Activated T-cell treated with anti-CD3 and anti-CD28 coated beads, Interleukin-2, amount 50 U/mL, for 72 hours (primary cell): ENCODE measurements at places on chromosomes 2 and 18. TPM values are rescaled to one million over a fixed set of nuclear protein-coding genes. Genes with fewer than 3 reads are reported as not detected.

DNA sequence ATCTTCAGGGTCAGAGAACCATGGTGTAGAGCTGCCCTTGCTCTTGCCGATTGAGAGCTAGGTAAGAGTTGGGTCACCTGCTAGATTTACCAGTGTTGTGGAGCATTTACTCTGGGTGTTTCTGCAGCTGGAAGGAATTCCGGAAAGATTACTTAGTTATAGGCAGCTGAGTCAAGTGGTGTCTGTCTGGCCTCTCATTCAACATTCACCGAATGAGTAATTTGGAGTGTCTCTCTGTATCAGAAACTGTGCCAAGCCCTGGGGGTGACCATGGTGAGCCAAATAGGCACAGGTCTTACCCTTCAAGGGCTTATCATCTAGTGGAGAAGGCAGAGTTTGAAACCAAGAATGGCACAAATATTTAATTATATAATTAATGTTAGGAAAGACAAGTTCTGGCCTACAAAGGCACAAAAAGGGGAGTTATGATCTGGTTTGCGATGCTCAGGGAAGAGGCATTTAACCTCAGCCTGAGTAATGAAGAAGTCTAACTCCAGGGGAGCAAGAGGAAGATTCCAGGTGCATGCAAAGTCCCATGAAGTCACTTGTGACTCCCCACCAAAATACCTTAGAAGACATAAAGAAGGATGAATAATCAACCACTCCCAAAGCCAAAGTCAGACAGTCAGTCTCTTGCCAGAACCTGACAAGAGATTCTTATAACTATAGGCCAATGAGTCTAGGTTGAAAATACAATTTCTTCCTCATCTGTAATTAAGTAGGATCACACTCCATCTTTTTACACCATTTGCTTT is 12.5 kb downstream of the SETBP1 start:
- peaks cover 59% of the 10 kb centered on the region for H3K27me3 ChIP-seq
- no peak for DNase-seq
- H3K4me1 ChIP-seq = peaks cover 2% of the 10 kb centered on the region
- no peaks in the 10 kb centered on the region for H3K36me3 ChIP-seq
- H3K4me3 ChIP-seq = no peak overlapping the region

DNA sequence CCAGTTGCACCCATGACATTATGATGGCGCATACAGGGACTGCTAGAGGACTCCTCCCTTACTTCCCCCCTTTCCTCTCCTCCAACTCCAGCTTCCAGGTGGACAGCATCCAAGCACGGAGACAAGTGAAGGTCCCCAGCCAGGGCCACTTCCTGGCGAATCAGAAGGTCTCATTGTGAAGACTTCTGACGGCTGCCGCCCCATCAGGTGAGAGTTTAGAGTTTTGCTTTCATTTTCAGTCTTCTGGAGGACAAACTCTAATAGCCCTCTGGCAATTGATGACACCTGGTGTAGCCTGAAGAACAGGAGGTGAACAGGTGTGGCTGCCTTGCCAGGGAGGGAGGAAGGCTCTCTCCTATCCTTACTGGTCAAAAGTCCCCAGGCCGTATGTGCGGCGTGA is 77.3 kb upstream of the KCNH7 start:
- H3K4me1 ChIP-seq = no peaks in the 10 kb centered on the region
- H3K27ac ChIP-seq = no peak overlapping the region
- H3K4me3 ChIP-seq = no peak overlapping the region
- H3K36me3 ChIP-seq = no peaks in the 10 kb centered on the region

GRCh38 chr2:236642584-236643291 is 73.1 kb downstream of the ACKR3 start:
- H3K27me3 ChIP-seq = peaks cover 35% of the 10 kb centered on the region
- H3K4me3 ChIP-seq = no peak overlapping the region
- no peak overlapping the region for H3K27ac ChIP-seq
- DNase-seq = no peak
- no peaks in the 10 kb centered on the region for H3K4me1 ChIP-seq
- H3K36me3 ChIP-seq = no peaks in the 10 kb centered on the region

DNA sequence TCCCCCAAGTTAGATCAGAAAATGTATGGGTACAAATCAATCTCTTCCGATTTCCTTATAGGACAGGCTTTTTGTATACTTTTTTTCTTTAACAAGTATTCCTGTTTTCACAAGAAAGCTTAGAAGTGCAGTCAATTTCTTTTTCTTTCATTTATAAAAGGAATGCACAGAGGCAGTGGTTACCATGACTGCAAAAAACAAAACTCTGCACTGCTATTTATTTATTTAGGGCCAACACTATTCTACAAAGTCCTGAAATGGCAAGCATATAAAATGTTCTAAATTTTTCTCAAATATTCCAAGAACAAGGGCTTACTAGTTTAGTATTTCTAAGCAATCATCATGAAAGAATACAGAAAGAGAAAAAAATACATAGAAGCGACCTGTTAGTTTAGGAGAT is 22.2 kb downstream of the ATAD2B start:
- H3K36me3 ChIP-seq = no peaks in the 10 kb centered on the region
- no peak for DNase-seq
- H3K27ac ChIP-seq = no peak overlapping the region
- peaks cover 23% of the 10 kb centered on the region for H3K4me1 ChIP-seq

DNA sequence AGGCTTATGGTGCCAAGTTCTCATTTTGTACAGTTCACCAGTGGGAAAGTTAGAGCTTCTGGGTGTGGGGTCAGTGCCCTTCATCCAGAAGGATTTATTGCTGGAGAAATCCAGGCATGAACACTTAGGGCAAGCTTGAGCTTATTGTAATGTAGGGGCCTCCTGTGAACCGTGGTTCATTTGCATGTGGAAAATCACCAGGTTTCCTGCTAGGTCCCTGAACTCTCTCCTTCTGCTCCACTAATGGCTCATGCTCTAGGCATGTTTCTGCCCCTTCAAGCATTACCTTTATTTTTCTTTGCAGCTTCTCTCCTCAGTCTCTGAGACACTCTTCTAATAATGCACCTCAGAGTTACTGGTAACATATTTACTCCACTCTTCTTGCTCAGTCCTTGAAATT is 79.3 kb upstream of the FAM98A start:
- H3K36me3 ChIP-seq = no peaks in the 10 kb centered on the region
- H3K27ac ChIP-seq = no peak overlapping the region
- DNase-seq = no peak

DNA sequence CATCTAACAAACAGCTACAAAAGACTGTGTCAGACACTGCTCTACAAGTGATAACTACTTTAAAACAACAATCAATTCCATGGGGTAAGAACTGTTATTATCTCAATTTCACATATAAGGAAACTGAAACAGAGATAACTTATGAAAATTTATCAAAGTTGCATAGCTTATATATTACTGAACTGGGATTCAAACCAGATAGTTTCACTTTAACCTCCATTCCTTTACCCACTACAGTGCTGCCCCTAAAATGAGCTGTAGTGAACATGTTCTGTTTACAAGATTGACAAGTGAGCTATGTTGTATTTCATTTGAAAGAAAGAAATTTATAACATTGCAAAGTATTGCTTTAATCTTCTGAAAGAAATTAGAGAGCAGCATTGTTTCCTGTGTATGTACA is 14.1 kb upstream of the GCG start:
- peak overlapping the region; percentile 80 for H3K27ac ChIP-seq
- peaks cover 26% of the 10 kb centered on the region for H3K4me1 ChIP-seq
- H3K36me3 ChIP-seq = no peaks in the 10 kb centered on the region
- DNase-seq = no peak
- H3K4me3 ChIP-seq = no peak overlapping the region

DNA sequence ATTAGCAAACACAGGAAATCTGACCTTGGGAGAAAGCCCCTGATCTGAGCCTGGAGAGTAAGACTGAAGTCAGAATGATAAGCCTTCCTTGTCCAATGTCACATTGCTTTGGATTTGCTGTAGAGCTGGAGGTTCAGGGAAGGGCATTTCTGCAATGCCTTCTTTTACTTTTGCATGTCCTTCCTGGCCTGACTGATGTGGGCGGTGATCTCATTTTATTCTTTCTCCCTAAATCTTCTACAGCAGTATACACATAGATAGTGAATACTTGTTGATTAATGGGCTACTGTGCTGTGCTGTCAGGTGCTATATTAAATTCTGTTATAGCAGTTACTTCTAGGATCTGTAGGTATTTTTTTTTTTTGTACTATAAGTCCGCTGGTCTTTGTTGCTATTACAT is 62.6 kb downstream of the PLCL1 start:
- peaks cover 66% of the 10 kb centered on the region for H3K4me1 ChIP-seq
- no peaks in the 10 kb centered on the region for H3K36me3 ChIP-seq
- H3K27me3 ChIP-seq = no peaks in the 10 kb centered on the region
- H3K4me3 ChIP-seq = no peak overlapping the region
- no peak for DNase-seq
- H3K27ac ChIP-seq = no peak overlapping the region

The GALNT5 gene
- total RNA-seq = not detected

The PRKCE gene
- total RNA-seq = 19.3 TPM

The ATOH8 gene
- total RNA-seq = not detected

The TFPI gene
- total RNA-seq = 0.19 TPM

The CREG2 gene
- not detected for total RNA-seq

The LOXL3 gene
- 3.1 TPM for total RNA-seq
